ENCODE measurements at places on chromosomes 11 and 22.
A peak's percentile ranks its signal among the peaks of the same experiment; 100 is the strongest.

- no peak for DNase-seq
Observed at GRCh38 chr22:42922374-42923191, 65.5 kb upstream of the ARFGAP3 start.

DNA sequence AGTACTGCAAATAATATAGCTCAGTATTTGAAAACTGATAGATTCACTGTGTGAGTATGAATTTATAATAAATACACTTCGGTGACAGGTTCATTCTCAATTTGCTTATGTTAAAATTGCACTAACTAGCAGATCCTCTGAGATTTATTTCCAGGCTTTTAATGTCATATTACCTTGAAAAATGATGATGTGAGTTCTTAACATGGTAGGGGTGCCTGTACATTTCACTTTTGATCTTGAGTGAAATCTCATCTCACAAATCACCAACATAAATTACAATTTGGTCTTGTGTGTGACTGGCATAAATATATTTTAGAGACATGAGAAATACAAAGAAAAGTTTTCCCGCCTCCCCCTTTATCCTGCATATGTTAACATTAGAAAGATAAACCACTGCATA, 240.4 kb downstream of the DYNC2H1 start:
- no peak for DNase-seq

DNA sequence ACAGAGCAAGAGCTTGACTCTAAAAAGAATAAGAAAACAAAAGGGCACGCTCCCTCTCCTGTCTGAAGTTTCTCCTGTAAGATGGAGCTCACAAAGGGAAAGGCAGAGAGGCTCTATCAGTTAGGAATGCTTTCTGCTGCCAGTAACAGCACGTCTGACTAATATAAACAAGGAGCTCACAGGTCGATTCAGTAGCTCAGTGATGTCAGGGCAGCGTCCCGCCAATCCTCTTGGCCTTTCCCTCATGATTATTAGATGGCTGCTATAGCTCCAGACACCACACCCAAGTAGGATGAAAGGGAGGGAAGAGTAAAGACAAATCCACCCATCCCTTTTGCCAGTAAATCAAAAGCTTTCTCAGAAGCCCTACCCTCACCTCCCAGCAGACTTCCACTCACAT, 51.3 kb upstream of the HMGXB4 start:
- DNase-seq = no peak

DNA sequence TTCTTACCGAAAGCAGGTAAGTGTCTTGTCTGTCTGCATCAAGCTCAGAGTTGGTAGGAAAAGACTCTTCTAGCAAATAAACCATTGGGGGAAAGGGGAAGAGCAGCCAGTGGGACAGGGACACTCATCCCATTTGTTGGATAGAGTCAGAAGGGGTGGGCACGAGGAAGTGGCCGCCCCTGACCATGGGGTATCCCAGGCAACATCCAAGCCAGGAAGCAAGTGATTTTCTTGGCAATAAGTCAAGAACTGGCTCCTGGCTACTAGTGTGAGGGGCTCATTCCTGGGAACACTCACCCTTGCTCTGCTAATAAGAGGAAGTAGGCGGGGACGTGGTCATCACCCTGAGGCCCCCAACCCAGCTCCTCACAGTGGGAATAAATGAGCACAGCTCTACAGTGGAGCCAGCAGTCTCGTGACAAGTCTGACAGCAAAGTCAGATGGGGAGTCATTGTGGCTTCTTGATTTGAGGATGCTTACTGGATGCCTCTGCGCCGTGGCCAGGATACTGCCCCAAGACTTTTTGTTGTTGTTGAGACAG, 6.7 kb downstream of the SLC25A18 start:
- DNase-seq = peak; percentile 33

Measured in substantia nigra (tissue), 51 donors.